ENCODE measurements at places on chromosomes 3 and 15.

DNA sequence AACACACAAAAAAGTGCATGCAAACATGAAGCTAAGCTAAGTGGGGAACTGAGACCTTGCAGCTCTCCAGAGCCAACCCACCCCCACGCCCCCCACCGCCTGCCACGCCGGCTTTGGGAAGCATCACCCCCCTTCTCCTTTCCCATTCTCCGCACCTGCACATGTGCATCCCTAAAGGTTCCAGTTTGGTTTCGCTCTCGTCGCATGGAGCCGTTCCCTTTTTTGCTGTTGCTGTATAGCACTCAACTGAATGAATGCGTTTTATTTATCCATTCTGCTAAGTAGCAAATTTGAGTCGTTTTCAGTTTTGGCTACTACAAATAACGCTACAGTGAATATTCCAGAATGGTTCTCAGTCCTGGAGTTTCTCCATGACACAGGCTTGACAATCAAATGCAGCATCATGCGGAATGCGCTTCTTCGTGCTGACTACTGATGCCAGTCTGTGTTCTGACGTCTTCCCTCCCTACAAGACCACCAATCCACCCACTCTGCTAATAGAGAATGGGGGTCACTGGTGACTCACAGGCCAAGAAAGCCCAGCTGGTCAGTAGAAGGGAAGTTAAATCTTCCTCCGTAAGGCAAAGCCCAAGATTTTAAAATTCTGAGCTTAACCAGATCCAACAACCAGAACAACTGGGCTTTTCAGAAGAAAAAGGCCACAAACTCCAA lies 115.3 kb downstream of the XXYLT1 start:
- DNase-seq = no peak

DNA sequence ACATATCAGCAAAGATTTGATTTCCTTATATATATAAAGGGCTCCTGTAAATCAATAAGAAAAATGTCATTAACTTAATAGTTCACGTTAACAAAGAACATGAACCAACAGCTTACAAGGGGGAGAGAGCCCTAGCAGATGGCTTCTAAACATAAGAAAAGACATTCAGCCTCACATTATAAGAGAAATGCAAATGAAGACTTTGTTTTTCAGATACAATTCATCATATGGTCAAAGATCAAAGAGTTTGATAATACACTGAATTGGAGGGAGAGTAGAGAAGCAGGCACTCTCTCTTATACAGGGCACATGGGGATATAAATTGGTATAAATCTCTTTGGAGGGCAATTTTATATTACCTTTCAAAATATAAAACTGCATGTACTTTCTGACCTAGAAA lies 21.1 kb downstream of the RBP2 start:
- no peak for DNase-seq

- no peak for DNase-seq
These were observed 528 bp downstream of the LPCAT4 start for GRCh38 chr15:34366271-34367065.

DNA sequence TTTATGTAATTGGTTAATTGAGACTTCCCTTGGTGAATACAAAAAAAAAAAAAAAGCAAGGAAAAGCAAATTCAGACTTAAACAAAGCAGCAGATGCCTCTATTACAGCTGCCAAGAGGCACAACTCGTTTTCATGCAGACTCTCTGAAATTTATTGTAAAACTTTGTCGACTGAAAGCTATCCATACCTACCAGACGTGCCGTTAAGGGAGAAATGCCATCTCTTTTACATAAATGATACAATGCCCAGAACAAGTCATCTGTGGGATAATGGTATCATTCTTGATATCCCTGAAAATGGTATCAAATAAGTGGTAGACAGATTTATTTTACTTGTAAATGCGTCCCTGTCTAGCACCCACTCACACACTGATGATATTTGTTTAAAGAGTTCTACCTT lies 724.2 kb downstream of the NSUN3 start:
- DNase-seq = no peak

DNA sequence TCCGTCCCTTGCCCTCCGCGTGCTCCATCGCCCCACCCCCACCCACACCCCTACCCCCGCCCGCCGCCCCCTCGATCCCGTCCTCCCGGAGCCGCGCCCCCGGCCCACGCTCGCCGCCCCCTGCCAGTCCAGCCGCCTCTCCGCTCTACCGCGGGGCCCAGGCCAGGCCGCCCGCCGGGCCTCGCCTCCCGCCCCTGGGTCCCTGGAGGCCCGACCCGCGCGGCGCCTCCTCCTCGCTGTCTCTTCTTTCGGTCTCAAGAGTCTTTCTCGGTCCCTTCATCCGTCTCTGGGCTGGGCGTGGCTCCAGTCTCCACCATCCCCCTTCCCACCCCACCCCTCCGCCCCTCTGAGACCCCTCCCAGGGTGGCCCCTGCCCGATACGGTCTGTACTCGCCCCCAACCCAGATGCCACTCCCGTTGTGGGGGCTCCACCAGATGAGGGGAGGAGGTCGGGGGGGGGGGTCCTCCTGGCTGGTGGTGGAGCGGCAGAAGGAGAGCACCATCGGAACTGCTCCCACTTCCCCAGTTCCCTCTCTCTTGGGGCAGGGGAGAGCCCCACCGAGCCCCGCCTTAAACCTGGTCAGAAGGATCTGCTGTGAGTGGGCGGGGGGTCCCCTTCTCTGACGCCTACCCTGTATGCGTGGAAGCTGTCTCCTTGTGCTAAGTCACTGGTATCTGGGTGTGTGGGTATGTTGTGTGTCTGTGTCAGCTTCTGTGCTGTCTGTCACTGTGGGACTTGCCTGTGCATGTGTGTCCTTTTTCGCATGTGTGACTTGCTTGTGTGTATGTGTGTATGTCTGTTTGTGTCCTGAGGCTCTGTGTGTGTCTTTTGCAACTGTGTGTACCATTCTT lies 1.0 kb downstream of the PRKCD start:
- DNase-seq = peak; percentile 31

GRCh38 chr3:128348805-128349531 lies 117.7 kb downstream of the DNAJB8 start:
- no peak for DNase-seq

- DNase-seq = no peak
These were observed 72.5 kb upstream of the AGTR1 start for GRCh38 chr3:148625095-148625736.

DNA sequence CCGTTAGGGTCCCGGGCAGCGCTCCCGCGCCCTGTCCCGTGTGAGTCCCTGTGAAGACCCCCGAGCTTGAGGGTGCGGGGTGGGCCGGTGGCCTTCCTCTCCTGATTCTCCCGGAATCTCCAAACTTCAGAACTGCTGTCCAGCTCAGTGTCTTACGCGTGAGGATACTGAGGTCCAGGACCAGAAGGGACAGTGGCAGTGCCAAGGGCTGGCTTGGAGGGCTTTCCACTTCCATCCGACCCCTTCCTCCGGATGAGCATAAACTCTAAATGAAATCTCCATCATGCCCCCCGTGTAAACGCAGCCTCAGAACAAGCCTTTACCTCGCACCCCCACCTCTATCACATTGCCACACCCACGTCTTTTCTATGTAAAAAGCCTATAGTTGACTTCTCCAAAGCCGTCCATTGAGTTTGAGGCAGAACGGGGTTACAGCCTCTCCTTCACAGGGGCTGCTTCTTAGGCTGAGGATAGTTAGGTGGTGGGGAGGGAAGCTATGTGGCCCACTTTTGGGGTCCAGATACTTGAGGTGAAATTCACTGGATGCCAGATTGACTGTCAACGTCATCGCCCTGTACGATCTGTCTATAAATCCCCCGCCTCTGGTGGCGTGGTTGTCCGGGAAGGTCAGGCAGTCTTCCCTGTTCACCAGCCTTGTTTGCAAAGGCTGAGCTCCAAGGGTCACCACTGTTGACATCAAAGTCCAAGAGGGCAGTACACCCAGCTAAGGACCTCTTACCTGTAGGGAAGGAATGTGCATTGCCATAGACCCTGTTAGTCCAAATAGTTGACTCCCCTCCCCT lies 1.1 kb downstream of the EDEM1 start:
- DNase-seq = peak; percentile 42

GRCh38 chr15:60462027-60462426 lies 16.9 kb downstream of the ICE2 start:
- no peak for DNase-seq

- DNase-seq = no peak
These were observed 6.5 kb upstream of the FGD5 start for GRCh38 chr3:14812196-14812790.

DNA sequence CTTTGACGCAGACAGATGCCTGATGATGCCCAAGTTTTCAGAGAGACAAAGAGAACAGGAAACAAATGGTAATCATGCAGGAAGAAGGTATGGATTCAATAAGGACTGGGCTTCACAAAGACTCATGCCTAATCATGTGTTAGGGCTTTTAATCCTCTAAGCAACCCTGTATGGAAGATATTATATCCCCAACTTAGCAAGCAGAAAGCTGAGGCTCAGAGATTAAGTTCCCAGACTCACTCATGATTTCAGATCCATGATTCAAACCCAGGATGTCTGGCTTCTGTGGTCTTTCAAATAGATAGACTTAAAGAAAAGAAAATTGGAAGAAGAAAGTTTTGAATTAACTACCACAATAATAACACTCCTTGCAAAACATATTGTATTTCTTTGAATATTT lies 4.1 kb upstream of the CLASP2 start:
- DNase-seq = no peak

DNA sequence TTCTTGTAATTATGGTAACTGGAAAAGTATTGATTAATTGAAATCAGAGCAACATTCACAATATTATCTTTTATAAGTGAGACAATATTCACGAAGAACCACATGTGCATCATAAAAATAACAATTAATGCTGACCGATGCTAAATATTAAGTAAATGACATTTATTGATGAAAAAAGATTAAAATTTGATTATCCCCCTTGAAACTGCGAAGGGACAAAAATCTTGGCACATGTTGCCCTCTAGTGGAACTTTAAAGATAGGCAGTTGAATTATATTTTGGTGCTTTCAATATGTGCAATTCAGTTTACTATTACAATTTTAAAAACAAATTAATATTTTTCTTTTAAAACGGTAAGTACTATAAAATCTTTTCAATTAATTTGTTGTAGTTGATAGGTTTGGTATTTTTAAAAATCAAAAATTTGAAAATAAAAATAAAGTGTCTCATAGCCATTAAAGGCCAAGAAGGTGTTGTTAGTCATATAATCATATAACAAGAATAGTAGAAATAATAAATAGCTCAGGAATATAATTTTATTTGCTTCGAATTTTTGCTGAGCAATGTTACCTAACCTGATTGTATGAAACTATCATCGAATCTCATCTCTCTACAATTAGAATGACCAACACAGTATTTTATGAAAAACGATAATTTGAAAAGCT lies 270.2 kb downstream of the ROBO1 start:
- no peak for DNase-seq

GRCh38 chr3:10377148-10377725 lies 56.3 kb upstream of the SEC13 start:
- no peak for DNase-seq

DNA sequence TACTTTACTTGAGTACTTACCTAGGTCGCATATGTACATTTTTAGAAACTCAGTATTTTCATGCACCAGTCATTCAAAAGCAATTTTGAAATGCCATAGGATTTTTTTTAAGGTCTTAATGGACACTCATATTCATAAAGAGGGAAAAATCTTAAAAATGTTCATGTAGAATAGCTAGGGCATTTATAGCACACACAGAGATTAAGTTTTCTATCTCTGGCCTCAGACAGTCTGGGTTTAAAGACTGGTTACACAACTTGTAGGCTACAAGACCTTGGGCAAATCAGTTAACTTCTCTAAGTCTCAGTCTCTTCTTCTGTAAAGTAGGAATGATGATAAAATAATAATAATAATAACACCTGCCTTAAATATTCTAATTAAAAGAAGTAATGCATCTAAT lies 48.5 kb upstream of the UBP1 start:
- DNase-seq = no peak

DNA sequence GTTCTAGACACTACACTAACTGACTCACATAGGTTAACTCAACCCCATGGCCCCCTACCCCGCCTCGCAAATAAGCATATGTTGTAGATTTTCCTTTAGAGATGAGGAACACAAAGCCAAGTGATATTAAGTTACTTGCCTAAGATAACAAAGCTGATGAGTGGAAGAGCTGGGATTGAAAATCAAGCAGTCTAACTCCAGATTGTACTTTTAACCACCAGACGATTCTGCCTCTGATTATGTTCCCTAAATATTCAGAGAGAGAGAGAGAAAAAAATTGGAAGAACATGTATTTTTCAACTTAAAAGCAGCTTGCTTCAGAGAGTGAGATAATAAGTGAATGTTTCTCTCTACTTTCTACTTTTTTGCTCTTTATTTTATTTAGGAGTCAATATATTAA lies 66.9 kb upstream of the THBS1 start:
- DNase-seq = no peak

- DNase-seq = no peak
These were observed 33.7 kb upstream of the CD47 start for GRCh38 chr3:108124337-108125152.

GRCh38 chr15:78715930-78716329 lies 74.9 kb upstream of the CHRNB4 start:
- no peak for DNase-seq

DNA sequence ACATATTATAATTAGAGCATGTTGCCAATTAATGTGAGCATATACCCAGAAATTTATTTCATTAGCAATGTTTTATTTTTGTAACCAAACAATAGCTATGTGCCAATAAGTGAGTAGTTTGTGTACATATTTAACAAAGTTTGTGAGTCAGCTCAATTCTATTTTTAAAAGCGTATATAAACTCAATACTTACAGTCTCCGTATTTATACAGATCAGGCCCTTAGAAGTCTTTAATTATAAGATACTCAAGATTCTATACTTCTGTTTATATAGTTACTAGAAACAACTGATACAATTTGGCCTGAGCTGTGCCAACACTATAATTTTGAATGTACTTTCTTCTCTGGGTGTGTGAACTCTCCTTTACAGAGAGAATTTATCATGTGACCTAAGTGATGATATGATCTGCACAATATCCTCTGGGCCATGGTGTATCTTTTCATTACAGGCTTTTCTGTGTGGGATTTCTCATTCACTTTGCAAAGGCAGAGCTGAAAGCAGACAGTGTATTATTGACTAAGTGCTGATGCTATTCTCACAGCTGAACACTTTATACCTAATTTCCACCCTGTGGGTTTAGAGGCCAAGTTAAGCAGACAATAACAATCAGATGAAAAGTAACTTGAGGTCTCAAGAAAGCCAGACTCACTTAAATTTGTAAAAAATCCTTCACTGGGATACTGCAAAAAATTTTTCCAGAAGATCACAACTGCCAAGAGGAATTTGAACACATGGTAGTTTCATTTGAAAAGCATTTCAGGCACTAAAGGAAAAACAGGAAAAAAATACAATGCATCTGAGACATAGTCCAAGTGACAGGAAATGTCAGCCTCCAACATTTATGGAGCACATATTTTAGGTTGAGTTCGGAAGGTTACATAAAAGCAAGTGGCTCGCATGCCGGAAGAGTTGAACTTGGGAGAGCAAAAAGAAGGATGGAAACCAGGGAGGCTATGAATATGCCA lies 277.9 kb upstream of the SEMA6D start:
- DNase-seq = peak; percentile 17

- DNase-seq = peak; percentile 93
These were observed 160.1 kb upstream of the IL12A start for GRCh38 chr3:159828542-159828943.

DNA sequence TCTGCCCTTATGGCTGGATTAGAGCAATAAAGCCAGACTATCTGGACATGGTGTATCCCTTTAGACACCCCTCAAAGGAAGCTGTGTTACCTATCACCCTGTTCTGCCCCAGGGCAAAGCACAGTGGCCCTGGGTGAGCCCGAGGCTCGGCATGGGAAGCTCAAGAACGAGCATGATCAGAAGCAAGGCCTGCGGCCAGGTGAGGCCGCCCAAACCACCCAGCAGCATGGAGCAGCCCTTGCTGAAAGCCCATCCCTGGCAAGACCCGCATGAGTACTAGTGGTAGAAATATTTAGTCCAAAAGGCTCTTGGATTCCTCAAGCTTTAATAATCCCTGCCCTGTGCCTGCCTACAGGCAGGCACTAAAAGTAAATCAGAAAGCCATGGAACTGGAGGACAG lies 261.1 kb downstream of the MEX3B start:
- DNase-seq = no peak

Measured in spinal cord (tissue), 10 donors.